ENCODE measurements at places on chromosomes 7 and 10.

DNA sequence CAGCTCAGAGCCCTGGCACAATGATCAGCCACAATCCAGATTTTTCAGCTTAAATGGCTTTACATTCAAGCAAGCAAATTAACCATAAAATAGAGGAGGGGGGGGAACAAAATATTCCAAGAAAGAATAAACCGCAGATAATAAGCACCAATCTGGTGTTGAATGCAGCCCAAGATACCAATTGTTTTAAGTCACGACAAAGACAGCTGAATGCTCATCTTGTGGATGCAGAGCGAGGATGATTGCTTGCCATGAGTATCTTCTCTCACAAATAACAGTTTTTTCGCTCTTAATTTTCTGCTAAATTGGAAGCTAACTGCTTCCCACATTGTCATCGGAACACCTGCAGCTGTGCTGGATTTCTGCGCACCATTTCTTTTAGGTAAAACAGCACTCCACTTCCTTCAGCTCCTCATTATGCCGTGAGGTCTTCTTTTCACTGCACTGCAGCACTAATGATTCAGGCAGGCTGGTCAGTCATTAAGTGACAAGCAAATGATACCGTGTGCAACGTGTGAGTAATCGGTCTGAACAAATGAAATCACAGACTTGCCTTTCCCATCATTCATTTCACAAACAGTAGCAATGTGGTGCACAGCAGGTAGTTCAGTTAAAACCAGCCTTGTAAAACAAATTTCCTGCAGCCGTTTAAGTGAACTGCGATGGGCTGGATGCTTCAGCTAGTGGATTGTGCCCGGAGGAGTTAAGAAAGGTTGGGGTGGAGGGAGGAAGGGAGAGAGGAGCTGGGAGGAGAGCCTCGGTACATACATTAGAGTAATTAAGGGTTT lies 106.4 kb upstream of the CDCA7L start:
- no peak for DNase-seq

DNA sequence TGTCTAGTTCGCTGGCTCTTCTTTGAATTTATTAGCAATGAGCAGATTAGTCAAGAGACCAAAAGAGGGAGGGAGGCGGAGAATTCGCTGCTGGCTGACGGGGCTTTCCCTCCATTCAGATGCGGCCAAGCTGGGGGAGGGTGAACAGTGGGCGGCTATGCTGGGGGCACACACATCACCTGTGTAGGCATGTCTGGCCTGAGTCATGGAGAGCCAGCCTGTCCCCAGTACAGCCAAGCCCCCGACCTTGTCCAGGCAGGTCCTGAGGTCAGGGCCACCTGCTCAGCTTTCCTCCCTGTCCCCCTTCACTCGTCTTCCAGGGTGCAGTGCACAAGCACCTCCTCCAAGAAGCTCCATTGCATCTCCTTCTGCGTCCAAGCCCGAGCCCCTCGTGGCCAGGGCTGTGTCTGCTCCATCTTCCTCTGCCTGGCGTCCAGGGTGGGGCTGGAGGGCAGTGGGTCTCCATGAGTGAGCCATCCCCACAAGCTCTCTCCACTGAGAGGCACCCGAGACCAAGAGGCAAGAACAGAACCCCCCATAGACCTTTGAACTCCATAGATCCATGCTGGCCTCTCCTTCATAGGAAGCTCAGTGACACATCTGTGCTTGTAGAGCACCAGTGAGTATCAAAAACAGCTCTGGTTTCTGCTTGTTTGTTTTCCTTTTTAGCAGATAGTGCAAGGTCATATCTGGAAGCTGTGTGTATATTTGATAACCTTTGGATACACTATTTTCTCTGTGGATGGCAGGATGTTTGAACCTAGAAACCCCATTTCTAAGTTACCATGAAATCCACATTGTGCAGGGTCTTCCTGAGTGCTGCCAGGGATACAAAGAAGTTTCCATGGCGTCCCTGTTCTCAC lies 1.9 kb upstream of the DEPP1 start:
- DNase-seq, result no peak

GRCh38 chr7:3778345-3778744 lies 477.3 kb downstream of the SDK1 start:
- no peak for DNase-seq

DNA sequence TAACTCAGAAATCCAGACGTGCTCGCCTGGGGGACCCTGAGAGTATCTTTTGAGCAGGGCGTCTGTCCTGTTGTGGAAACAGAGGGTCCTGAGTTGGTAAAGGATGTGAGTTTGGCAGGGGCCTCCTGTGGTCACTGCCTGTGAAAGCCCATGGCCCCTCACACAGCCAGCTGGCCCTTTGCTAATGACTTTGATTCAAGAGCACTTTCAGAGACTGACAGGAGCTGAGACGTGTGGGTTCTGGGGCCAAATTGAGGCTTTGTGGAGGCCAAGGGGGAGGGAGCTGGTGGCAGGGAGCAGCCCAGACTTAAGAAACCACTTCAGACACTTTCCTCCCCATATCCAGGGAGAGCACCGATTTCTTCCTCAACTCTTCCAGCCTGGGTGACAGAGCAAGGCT lies 459.4 kb upstream of the FOXK1 start:
- DNase-seq, result no peak

DNA sequence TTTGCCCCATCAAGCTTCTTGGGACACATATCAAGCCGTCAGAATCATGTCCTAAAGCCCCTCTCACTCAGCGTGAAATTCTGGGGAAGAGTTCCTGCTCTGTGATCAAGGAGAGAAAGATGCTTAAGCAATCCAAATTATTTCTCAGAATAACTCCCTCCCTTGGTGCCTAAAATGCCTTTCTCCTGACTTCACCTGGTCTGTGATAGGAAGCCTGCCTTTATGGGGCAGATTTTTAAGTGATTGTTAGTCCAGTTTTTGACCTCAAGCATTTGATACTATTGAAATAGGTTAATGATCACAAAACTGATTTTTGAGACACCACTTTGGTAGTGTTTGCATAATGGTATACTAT lies 76.4 kb upstream of the MAGI2 start:
- no peak for DNase-seq

DNA sequence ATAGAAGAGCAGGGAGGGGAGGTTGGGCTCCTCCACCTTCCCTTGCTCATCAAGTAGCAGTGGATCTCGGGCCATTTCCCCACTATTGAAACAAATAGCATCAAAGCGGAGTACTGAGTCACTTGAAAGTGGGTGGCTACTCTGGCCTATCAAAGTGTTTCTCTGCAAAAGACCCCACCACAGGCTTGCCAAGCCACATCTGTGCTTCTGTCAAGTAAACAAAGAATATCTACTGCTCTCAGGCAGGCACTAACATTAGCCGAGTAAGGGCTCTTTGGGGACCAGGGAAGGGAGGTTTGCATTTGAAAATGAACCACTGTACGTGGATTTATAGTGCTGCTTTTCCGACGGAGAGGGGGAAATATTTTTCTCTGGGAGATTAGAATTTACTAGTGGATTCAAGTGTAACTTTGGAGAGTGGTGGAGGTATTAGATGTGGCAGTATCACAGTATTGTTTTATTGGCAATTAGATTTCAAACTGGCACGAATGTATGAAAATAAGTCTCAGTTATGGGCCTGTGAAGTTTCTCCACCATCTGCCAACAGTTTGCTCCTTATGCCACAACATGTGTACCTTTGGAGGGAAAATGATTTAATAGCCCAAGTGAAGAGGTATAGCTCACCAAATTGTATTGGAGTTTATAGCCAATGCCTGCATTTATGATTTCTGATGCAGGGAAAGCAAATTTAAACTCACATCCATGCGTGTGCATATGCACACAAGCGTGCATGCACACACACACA lies 97.5 kb downstream of the RPS24 start:
- no peak for DNase-seq

GRCh38 chr7:55305135-55305534 lies 60.0 kb upstream of the LANCL2 start:
- no peak for DNase-seq

DNA sequence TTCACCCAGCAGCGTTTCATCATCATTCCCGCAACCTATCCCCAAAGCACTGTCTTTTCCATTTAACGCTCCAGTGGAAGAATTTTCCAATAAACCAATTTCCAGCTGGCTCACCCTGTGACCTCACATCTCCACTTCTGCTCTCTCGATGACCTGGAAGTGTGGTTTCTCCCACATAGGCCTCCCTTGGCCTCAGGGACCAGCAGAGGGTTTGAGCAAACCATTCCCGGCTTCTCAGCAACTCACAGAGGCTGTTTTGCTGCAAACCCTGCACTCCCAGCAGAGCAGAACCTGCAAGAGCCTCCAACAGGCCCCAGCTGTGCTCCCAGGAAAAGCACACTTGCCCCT lies 523.0 kb upstream of the FOXK1 start:
- no peak for DNase-seq

- DNase-seq, result no peak
Observed at GRCh38 chr10:44576702-44577191, 191.8 kb upstream of the CXCL12 start.

DNA sequence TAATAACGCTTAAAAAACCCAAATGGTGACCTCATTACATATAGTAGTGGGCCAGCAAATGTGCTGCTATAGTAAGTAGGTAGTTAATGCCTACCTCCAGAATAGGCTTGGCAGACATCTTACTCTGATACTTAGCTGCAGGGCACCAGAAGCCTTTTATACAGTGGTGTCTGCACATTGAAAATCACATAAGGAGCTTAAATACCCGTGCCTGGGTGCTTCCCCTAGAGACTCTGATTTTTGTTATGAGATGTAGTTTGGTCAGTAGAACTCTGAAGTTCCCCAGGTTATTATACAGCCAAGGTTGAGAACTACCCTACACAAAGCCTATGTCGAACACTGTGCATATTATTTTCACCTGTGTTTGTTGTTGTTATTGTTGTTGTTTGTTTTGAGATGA lies 47.2 kb downstream of the ANKIB1 start:
- DNase-seq, result no peak

GRCh38 chr7:128909625-128910568 lies 612 bp downstream of the KCP start:
- no peak for DNase-seq

- DNase-seq, result no peak
Observed at GRCh38 chr7:30970594-30971094, 6.9 kb downstream of the GHRHR start.

- no peak for DNase-seq
Observed at GRCh38 chr7:124566583-124566982, 199.0 kb downstream of the GPR37 start.

GRCh38 chr10:30215141-30215540 lies 133.9 kb downstream of the MTPAP start:
- no peak for DNase-seq

GRCh38 chr10:124740369-124741280 lies 3.6 kb downstream of the FAM53B start:
- no peak for DNase-seq

DNA sequence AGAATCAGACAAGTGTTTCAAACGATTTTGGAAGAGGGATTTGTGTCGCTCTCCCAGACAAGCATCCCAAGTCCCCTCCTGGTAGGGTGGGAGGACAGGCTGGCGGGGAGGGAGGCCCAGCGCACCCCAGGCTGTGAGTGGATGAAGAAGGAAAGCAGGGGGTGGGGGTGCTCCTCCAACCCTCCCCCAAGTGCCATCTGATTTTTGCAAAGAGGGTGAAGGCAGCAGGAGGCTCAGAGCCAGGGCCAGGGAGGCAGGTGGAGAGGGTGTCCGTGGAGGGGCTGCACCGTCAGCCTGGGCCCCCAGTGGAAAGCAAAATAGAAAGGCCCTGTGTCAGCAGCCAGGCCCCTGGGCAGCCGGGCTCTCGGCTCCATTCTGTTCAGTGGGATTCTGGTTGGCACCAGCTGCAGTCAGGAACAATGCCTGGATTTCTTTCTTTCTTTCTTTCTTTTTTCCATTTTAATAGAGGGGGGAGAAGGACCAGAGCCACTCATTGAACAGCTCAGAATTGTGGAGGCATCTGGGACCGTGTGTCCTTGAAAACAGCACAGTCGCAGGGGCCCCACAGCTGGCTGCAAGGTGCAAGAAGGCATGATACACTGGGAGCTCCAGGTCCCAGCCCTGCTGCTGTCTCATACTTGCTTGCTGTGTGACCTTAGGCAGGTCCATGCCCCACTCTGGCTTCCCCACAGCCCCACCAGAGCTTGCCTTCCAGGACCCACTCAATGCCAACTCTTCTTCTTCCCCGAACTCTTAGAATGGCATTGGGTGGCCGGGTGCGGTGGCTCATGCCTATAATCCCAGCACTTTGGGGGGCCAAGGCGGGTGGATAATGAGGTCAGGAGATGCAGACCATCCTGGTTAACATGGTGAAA lies 7.1 kb upstream of the ZMIZ1 start:
- no peak for DNase-seq

DNA sequence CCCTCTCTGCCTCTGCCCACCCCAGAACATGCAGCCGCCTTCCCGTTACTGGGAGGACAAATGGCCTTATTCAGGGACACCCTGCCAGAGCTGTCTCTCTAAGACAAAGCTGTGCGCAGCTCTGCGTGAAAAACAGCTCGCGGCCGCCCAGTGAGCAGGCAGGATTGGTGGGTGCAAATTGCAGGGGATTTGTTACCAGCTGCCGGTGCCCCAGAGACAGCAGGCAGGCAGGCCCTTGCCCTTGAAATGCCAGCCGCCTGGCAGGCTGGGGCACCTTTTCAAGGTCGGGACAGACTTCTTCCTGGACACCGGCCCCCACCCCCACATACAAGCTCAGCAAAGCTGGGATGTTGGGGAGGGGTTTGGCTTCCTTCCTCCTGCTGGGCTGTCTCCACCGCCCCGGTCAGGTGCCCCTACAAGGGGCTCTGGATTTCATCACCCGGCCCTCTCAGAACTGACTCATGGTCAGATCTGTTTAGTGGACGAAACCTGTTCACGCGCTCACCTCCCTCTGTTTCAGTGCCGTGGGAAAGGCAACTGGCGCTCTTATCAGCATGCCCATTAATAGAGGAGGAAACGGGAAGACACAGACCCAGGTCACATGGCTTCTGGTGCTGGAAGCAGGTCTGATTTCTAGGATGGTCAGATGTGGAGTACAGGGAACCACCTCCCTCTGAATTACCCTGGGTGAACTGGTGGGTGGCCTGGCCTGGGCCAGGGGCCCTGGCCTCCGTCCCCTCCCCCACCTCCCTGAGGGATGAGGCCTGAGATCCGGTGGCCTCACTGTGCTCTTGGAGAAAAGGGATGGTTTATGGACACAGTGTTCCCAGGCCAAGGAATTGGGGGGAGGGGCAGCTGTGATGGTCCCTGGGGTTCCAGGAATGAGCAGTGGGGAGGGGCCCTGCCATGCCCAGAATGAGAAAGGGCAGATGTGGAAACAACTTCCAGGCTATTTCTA lies 123.9 kb upstream of the PPIF start:
- no peak for DNase-seq

Data from stimulated activated CD8-positive, alpha-beta memory T cell treated with anti-CD3 and anti-CD28 coated beads, Interleukin-2, amount 100 ng/mL, for 1 hour (primary cell).